ENCODE measurements at places on chromosomes 12 and 14. TPM values are rescaled to one million over a fixed set of nuclear protein-coding genes. Genes with fewer than 3 reads are reported as not detected.

The CARMIL3 gene
- total RNA-seq = 0.47 TPM

The CLECL1 gene
- total RNA-seq = not detected

The DHRS2 gene
- 8.3 TPM for total RNA-seq

The RGS6 gene
- total RNA-seq = not detected

The PROX2 gene
- not detected for total RNA-seq

The GLIPR1L1 gene
- total RNA-seq = not detected

The TMEM132C gene
- total RNA-seq = not detected

The SOX5 gene
- not detected for total RNA-seq

The ATG101 gene
- total RNA-seq = 95.3 TPM

The PSMA3 gene
- total RNA-seq = 212 TPM

The DNAI7 gene
- total RNA-seq = 0.11 TPM

The TPH2 gene
- total RNA-seq = not detected

The POTEM gene
- total RNA-seq = not detected

The CCDC184 gene
- 3.2 TPM for total RNA-seq

The PTPRR gene
- total RNA-seq = 0.27 TPM

The STYK1 gene
- 0.28 TPM for total RNA-seq

The TEX52 gene
- total RNA-seq = not detected

The TTC6 gene
- 0.36 TPM for total RNA-seq
